ENCODE measurements at places on chromosomes 2 and 18. TPM values are rescaled to one million over a fixed set of nuclear protein-coding genes. Genes with fewer than 3 reads are reported as not detected.

DNA sequence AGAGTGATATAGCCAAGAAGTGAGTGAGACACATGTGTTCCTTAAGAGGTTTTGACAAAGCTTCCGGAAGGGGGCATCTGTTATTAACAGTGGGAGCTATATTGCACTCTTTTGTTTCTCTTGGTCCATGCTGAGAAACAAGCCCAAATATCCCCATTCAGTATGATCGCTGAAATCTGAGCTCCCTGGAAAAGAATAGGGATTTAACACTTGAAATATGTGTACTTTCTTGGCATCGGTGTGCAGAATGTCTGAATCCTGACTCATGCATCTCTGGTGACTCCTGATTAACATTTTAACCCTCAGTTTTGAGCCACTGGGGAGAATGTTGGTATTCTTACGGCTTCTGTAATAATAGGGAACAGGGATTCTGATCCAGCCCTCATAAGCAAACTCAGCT is 448.1 kb downstream of the TSN start:
- no peak overlapping the region for H3K4me3 ChIP-seq
- H3K27ac ChIP-seq = no peak overlapping the region
- no peak for DNase-seq
- H3K36me3 ChIP-seq = no peaks in the 10 kb centered on the region
- H3K4me1 ChIP-seq = no peaks in the 10 kb centered on the region

GRCh38 chr2:20453087-20453486 is 6.2 kb downstream of the RHOB start:
- DNase-seq = no peak
- H3K4me3 ChIP-seq = no peak overlapping the region
- H3K4me1 ChIP-seq = peaks cover 24% of the 10 kb centered on the region
- H3K36me3 ChIP-seq = peaks cover 7% of the 10 kb centered on the region
- H3K27me3 ChIP-seq = no peaks in the 10 kb centered on the region

GRCh38 chr18:8654503-8655451 is 45.5 kb downstream of the RAB12 start:
- peak; percentile 82 for DNase-seq
- H3K4me3 ChIP-seq = no peak overlapping the region
- no peak overlapping the region for H3K27ac ChIP-seq
- no peaks in the 10 kb centered on the region for H3K4me1 ChIP-seq

- no peak overlapping the region for H3K27ac ChIP-seq
- no peak overlapping the region for H3K4me3 ChIP-seq
- DNase-seq = no peak
- peaks cover 10% of the 10 kb centered on the region for H3K36me3 ChIP-seq
- no peaks in the 10 kb centered on the region for H3K4me1 ChIP-seq
Observed at GRCh38 chr2:219569041-219569440, 2.3 kb downstream of the OBSL1 start.

- H3K27ac ChIP-seq = no peak overlapping the region
- H3K4me3 ChIP-seq = no peak overlapping the region
- peaks cover 6% of the 10 kb centered on the region for H3K4me1 ChIP-seq
- no peaks in the 10 kb centered on the region for H3K27me3 ChIP-seq
- H3K36me3 ChIP-seq = peaks cover 9% of the 10 kb centered on the region
Observed at GRCh38 chr18:24114924-24115549, 23.8 kb upstream of the CABYR start.

GRCh38 chr18:21739604-21740537 is 721 bp upstream of the MIB1 start:
- no peaks in the 10 kb centered on the region for H3K27me3 ChIP-seq
- no peaks in the 10 kb centered on the region for H3K36me3 ChIP-seq
- peaks cover 16% of the 10 kb centered on the region for H3K4me1 ChIP-seq
- no peak for DNase-seq

GRCh38 chr2:74511104-74511989 is 2.9 kb upstream of the TLX2 start:
- H3K27me3 ChIP-seq = peaks cover 55% of the 10 kb centered on the region
- no peaks in the 10 kb centered on the region for H3K36me3 ChIP-seq
- H3K4me3 ChIP-seq = no peak overlapping the region
- H3K27ac ChIP-seq = no peak overlapping the region
- peak; percentile 89 for DNase-seq

DNA sequence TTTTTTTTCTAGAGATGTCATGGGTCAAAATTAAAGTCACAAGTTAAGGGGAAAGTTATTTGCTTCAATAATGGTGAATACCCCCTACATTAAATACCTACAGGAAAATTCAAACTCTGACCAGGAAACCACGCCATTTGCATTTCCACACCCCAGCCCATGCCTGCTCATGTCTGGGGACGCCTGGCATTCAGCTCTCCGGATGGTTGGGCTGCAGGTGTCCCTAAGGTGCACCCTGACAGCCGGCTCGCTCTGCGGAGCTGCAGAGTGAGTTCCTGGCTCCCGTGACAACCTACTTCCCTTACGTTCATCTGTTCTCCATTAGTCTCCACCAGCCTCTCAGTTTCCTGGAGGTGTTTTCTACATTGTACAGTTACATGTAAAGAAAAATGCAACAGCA is 122.7 kb upstream of the RIOK3 start:
- no peaks in the 10 kb centered on the region for H3K4me1 ChIP-seq
- no peak overlapping the region for H3K4me3 ChIP-seq
- H3K36me3 ChIP-seq = peaks cover 5% of the 10 kb centered on the region
- DNase-seq = no peak
- H3K27me3 ChIP-seq = no peaks in the 10 kb centered on the region
- H3K27ac ChIP-seq = no peak overlapping the region

Gene MAB21L4
- total RNA-seq = not detected

Gene GCKR
- total RNA-seq = 1.4 TPM

Gene SEPTIN10
- total RNA-seq = 101 TPM

Measured in osteoblast (primary cell).